Stimulated activated CD8-positive, alpha-beta memory T cell treated with anti-CD3 and anti-CD28 coated beads, Interleukin-7, amount 100 ng/mL, for 4 hours (primary cell): ENCODE measurements at places on chromosomes 13 and 19.

DNA sequence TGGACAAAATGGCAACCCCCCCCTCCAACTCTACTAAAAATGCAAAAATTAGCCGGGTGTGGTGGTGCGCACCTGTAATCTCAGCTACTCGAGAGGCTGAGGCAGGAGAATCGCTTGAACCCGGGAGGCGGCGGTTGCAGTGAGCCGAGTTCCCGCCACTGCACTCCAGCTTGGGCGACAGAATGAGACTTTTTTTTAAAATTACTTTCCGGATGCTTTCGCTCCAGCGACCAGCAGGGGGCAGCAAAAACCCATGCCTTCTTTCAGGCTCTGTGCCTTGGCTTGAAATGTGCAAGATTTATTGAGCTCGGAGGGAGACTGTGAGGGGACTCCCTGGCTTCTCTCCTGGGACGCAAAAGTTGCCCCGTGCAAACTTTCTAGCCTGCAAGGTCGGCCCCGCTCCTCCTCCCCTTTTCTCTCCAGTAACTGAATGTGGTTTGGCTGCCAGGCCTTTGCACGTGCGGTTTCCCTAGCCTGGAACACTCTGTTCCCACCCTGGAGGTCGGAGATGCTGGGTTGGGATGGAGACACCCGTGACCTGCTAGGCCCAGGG, 61.4 kb upstream of the NFIC start:
- DNase-seq = peak; percentile 52

- no peak for DNase-seq
Observed at GRCh38 chr19:10766049-10766623, 48.3 kb downstream of the DNM2 start.

DNA sequence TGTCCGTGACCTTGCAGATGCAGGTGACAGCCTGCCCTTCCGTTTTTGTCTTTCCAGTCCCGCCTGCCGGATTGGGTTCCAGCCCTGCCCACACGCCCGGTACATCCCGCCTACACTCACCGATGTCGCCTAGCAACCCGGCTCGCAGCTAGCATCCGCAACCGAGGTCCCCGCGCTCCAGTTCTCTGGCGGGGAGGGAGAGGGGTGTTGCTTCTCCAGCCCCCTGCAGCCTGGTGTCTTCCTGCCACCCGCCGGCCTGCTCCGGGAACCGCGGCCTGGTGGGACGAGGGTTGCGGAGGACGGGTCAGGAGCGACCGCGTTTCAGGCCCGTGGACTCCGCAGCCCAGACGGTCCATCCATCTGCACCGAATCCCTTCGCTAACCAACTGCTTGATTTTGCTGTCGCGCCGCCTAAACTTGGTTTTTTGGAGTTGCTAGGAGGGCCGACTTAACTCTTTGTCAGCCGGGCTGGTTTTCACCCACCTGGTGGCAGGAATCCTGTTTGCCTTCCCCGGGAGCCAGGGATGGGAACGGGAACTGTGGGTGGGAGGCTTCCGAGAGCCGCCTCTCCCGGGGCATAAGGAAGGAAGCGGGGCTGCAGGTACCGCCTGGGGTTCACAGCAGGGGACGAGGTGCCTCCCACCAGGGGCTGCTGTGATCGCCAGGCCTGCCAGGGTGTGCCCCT, 15.4 kb upstream of the MATK start:
- DNase-seq = peak; percentile 41

DNA sequence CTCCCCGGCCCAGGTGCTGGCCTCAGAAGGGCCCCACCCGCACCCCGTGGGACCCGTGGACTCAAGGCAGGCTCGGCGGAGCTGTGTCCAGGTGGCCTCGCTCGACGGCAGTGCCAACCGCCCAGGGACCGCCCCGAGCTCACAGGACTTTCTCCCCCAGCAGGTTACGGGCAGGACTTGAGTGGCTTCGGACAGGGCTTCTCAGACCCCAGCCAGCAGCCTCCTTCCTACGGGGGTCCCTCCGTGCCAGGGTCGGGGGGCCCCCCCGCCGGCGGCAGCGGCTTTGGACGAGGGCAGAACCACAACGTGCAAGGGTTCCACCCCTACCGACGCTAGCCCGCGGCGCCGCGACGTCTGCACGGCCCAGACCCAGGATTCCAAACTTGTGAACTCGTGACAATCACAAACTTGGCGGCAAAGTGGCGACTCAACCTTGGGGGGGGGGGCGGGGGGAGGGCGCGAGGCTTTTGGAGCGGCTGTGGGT, 3.6 kb upstream of the RPS15 start:
- DNase-seq = no peak

GRCh38 chr19:18526316-18526715, 4.4 kb upstream of the ELL start:
- no peak for DNase-seq

GRCh38 chr19:39410017-39410830, 2.2 kb upstream of the PLEKHG2 start:
- peak; percentile 63 for DNase-seq

DNA sequence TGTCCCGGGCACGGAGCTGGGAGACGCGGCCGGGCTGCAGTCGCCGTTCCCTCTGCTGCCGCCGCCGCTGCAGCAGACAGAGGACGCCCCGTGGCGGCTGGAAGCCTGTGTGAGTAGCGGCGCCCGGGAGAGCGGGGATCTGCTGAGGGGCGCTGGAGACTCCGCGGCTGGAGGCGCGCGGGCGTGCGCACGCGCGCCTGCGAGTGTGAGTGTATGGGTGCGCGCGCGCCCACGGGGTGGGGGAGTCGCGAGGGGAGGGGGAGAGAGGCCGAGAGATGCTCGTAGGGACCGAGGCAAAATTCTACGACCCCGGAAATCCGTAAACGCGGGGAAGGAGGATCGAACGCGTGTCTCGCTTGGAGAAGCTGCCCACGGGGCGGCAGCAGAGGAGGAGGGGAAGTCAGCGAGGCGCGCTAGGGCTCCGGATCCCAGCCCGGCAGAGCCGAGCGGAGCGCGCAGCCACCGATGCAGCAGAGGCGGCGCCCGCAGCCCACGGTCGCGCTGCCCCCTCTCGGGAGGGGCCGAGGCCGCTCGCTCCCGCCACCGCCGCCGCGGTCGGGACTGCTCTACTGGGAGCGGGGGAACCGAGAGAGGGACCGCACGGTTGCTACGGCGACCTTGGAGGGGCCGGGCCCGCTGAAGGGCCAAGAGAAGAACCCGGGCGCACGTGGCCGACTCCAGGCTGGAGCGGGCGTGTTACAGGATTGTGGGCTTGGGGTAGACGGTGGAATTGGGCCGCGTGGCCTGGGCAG, at the start of gene ENOX1:
ENOX1 (minus strand) TSS at position 207 of the 752 bp plus-strand sequence.
- DNase-seq = peak; percentile 3

DNA sequence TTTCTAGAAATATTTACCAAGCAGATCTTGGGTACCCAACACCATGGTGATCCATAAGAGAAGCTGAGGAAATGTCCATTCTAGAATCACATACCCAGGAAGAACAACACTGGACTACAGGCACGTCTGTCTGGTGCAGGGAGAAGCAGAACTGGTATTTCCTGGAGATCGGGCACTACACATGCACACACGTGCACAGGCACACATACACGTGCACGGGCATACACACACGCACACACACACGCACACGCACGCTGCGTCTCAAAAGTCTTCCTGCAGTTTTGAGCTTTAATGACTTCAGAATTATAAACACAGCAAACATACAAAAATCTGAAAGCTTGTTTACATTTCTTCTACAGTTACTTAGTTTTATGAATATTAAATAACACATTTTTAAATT, 189.8 kb downstream of the DCLK1 start:
- DNase-seq = no peak

- no peak for DNase-seq
Observed at GRCh38 chr13:63026285-63026797, 1610.7 kb upstream of the PCDH20 start.

- no peak for DNase-seq
Observed at GRCh38 chr13:113982296-113982661, 8.4 kb upstream of the C13orf46 start.

DNA sequence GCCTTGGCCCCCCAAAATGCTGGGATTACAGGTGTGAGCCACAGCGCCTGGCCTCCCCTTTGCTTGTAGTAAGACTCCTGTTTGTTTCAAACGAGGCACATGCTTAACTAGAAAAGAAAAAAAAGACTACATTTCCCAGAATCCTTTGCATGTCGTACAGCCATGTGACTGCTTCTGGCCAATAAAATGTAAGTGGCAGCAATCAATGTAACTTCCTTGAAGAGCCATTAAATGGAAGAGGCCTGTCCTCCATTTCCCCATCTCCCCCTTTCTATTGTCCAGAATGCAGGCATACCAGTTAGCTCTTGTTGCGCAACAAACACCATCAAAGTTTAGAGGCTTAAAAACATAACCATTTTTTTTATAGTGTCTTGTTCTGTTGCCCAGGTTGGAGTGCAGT, 10.4 kb upstream of the GPR32 start:
- DNase-seq = no peak

DNA sequence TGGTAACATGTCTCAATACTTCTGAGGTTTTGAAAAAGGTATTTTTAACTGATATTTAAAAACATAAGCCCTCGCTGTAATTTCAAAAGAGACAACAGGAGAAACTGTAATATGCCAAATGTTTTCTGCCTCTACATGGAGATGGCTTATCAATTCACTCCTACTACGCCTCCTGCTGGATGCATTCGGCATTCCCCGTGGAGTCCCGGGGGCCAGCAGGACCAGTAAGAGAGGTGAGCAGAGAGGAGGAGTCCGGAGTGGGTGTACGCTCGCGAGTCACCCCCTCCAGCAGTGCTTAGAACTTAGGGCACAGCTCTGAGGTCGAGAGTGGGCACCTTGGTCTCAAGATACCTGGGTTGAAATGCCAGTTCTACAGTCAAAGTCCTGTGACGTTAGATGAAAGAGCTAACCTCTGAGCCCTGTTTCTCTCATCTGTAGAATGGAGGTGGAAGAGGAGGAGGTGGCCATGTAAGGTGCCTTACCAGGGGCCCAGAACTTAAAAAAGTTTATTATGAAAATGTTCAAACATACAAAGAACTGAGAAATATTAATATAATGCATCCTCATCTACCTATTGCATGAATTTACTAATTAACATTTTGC, 110.2 kb downstream of the STK24 start:
- DNase-seq = no peak

DNA sequence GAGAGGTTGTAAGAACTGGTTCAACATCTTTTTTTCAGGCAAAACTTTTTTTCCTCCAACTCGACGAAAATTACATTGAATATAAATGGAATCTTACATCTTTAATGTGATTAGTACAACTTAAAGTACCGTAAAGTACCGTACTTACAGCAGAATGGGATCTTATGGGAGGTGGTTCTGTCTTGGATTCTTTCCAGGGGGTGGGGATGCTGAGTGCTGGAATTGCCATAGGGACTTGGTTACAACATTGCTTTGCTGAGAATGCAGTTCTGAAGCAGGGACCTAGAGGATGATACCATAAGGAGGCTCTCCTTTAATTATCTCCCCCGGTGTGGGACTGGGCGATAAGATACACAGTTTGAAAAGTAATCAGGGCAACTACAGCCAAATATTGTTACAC, 186.4 kb downstream of the KLF5 start:
- no peak for DNase-seq

DNA sequence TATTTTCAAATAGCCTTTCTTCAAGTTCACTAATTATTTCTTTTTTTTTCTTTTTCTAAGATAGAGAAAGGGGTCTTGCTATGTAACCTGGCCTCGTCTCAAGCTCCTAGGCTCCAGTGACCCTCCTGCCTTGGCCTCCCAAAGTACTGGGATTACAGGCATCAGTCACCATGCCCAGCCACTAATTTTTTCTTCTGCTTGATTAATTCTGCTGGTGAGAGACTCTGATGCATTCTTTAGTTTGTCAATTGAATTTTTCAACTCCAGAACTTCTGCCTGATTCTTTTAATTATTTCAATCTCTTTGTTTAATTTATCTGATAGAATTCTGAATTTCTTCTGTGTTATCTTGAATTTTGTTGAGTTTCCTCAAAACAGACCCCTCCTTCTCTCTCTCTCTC, 11.4 kb downstream of the BLOC1S3 start:
- DNase-seq = no peak

GRCh38 chr13:44874886-44875630, 114.2 kb downstream of the NUFIP1 start:
- no peak for DNase-seq

- DNase-seq = peak; percentile 66
Observed at GRCh38 chr19:17125728-17126677, 50.4 kb downstream of the MYO9B start.

DNA sequence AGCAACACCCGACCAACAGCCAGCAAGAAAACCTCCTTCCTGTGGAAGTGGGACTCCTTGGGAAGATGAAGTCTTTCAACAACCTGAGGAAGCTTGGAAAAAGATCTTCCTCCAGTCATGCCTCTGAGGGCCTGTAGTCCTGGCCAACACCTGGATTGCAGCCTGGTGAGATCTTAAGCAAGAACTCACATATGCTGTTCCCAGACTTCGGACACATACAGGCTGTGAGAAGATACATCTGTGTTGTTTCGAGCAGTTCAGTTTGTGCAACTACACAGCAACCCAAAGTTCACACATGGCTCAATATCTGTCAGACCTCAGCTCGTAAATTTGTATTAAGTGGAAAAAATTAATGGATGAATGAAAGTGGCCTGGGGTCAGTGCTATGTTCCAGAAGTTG, 65.1 kb upstream of the UBAC2 start:
- DNase-seq = no peak

- no peak for DNase-seq
Observed at GRCh38 chr13:23365652-23366051, 67.8 kb downstream of the SACS start.

- no peak for DNase-seq
Observed at GRCh38 chr13:48486362-48486761, 46.5 kb downstream of the RCBTB2 start.

GRCh38 chr13:109209526-109209925, 576.9 kb downstream of the IRS2 start:
- no peak for DNase-seq

DNA sequence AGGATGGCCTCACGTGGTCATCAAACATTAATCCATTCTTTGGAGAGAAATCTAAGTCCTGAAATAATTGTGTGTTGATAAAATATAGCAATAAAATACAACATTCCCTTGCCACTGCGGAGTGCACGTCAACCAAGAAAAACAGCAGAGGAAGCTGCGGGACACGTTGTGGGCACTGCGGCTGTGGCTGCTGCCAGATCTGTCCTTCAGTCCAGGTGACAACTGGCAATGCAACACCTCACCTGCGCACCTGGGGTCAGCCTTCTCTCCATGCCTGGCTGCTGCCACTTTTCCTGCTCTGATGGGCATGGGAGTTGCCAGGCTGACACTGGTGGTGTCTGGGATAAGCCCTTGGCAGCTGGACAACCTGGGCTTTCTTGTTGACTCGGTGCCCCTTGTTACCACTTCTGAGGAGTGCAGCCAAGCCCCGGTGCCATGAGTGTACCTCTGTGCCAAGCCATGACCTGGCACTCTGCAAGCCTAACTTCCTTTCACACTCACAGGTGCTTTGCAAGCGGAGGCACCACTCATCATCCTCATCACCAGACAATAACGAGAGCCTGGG, 251.6 kb upstream of the TSHZ3 start:
- no peak for DNase-seq

- DNase-seq = no peak
Observed at GRCh38 chr19:3097442-3097871, 3.3 kb downstream of the GNA11 start.
